Progenitor cell of endocrine pancreas (in vitro differentiated cells): ENCODE measurements at places on chromosomes 7 and 10. TPM values are rescaled to one million over a fixed set of nuclear protein-coding genes. Genes with fewer than 3 reads are reported as not detected.

Gene MLXIPL
- total RNA-seq: 47.3 and 48.6 TPM in 2 replicates

Gene SYT15
- total RNA-seq: 1.8 and 2.8 TPM in 2 replicates

Gene CYP26C1
- 0.26 and 0.29 TPM in 2 replicates for total RNA-seq

- no peak for DNase-seq
These were observed 529.9 kb upstream of the DPP6 start for GRCh38 chr7:153522261-153522660.

DNA sequence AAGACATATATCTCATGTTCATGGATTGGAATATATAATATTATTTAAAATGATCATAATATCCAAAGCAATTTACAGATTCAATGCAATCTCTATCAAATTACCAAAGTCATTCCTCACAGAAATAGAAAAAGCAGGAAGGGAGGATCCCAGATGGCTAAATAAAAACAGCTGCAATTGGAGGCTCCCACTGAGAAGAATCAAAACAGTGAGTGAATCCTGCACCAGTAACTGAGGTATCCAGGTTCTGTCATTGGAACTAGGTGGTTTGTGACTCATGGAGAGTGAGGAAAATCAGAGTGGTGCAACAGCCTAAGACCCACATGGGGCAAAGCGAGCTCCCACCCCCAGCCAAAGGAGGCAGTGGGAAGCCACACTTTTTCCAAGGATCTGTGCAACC, 128.4 kb downstream of the MTERF1 start:
- no peak for DNase-seq

DNA sequence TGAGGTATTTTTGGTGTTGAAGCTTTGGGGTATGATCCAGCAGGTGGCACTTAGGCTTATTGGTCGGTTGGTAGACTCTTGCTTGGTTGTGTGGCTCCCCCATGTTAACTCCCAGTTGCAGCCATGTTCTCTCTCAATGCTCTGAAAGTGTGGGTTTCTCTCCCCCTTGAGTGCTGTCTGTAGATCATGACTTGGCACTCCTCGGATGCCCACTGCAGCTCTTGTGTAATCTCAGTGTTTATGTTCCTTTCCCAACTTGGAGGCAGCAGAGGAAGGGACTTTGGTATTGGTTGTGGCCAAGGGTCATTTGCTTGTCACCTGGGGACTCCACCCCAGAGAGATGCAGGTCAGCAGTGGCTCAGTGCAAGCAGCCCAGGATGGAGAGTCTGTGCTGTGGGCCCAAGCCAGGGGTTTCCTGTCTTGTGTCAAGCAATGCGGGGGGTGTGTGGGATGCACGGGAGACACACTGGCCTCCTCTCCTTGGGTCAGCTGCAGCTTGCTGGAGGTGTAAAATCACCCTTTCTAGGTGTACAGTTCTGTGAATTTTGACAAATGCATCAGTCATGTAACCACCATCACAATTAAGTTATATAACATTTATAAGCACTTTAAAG, 36.9 kb downstream of the PIK3CG start:
- no peak for DNase-seq

GRCh38 chr7:818031-818699, 14.1 kb upstream of the SUN1 start:
- no peak for DNase-seq

- DNase-seq: no peak
These were observed 627.7 kb downstream of the TNS3 start for GRCh38 chr7:46954181-46954580.

DNA sequence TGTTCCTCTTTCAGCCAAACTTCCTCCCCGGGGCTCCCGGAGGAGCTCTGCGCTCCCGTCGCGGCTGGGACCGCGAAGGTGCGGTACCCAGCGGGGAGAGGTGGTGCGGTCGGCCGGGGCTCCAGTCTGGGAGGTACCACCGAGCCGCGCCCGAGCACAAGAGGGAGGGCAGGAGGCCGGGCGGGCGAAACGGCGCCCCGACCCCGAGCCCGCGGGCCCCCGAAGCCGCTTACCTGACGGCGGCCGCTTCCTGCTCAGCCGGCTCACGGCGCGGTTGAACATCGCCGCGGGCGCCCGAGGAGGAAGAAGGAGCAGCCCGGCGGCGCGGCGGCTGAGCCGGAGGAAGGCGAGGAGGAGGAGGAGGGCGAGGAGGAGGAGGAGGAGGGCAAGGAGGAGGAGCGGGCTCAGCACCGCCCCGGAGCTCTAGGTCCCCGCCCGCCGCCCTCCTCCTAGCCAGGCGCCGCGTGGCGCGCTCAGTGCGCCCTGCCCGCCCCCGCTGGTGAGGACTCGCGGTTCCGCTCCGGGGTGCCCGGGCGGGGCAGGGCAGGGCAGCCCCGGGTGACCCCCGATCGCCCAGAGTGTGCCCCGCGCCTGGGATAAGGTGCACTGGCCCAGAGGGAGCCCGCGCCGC, at the start of gene RGS10:
Gene RGS10 (minus strand): TSS at position 363 of the 631 bp plus-strand sequence. CDS start 81 bp downstream, at position 282.
- DNase-seq: peak; percentile 23

DNA sequence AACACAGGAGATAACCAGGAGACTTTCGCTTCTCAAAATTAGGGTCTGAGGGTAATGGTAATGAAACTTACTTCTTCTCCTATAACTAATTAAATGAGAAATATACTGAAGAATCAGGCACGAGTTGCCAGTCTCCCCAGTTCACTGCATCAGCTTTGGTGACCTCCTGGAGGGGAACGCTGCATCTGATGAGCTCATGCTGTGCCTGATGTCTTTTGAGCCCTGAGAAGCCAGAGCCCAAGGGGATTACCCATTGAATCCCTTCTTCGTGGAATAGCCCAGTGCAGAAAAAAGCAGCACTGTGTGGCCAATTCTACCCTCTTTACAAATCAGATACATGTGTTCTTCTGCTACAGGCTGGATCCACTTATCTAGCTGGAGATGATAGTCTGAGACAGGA, 45.1 kb downstream of the CYP2C9 start:
- DNase-seq: no peak

GRCh38 chr10:70052462-70053217, at the start of gene MACROH2A2:
TSS of gene MACROH2A2 (plus strand) at chr10:70052846. CDS start at chr10:70075659, 22,813 bp downstream.
- peak; percentile 69 for DNase-seq

DNA sequence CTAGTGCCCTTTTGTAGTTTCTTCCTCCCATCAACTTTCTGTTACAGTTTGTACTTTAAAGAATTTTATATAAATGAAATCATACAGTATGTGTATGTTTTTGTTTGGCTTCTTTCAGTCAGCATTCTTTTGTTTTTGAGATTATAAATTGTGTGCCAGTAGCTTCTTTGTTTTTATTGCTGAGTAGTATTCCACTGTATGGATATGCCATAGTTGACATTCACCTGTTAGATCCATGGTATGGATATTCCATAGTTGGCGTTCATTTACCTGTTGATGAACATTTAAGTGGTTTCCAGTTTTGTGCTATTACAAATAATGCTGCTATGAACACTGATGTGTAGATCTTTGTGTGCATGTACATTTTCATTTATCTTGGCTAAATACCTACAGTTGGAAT, 70.8 kb upstream of the SYPL1 start:
- DNase-seq: no peak

- DNase-seq: no peak
These were observed 8.7 kb downstream of the ARL3 start for GRCh38 chr10:102705531-102705930.

- DNase-seq: no peak
These were observed 64.8 kb downstream of the CALD1 start for GRCh38 chr7:134844200-134844599.
